Activated naive CD4-positive, alpha-beta T cell treated with anti-CD3 and anti-CD28 coated beads for 36 hours (primary cell): ENCODE measurements at places on chromosomes 4 and X. TPM values are rescaled to one million over a fixed set of nuclear protein-coding genes. Genes with fewer than 3 reads are reported as not detected.

Gene NMU
- not detected for total RNA-seq

GRCh38 chr4:101289306-101289705, 58.0 kb downstream of the PPP3CA start:
- no peaks in the 10 kb centered on the region for H3K36me3 ChIP-seq
- peaks cover 16% of the 10 kb centered on the region for H3K4me1 ChIP-seq
- H3K4me3 ChIP-seq: no peak overlapping the region
- no peaks in the 10 kb centered on the region for H3K27me3 ChIP-seq
- no peak overlapping the region for H3K27ac ChIP-seq

- no peaks in the 10 kb centered on the region for H3K27me3 ChIP-seq
- DNase-seq: no peak
- peaks cover 8% of the 10 kb centered on the region for H3K36me3 ChIP-seq
- no peak overlapping the region for H3K27ac ChIP-seq
- peaks cover 3% of the 10 kb centered on the region for H3K4me1 ChIP-seq
Observed at GRCh38 chrX:134472041-134472440, 12.1 kb downstream of the HPRT1 start.

DNA sequence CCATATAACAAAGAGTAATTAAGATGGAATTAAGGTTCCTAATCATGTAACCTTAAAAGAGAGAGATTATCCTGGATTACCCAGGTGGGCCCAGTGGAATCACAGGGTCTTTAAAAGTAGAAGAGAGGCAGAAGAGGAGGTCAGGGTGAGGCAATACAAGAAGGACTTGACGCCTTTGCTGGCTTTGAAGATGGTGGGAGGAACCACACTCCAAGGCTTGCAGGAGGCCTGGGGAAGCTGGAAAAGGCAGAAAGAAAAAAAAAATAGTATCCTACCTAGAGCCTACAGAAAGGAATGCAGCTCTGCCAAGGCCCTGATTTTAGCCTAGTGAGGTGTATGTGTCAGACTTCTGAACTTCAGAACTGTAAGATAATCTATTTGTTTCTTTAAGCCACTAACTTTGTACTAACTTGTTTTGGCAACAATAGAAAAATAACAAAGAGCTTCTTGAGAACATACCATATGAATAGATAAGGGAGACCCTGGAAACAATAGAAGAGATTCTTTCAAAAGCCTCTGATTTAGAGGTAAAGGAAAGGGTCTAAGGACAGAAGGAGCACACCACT, 229.9 kb upstream of the TTC29 start:
- H3K36me3 ChIP-seq: no peaks in the 10 kb centered on the region
- peaks cover 10% of the 10 kb centered on the region for H3K27me3 ChIP-seq
- H3K27ac ChIP-seq: no peak overlapping the region
- DNase-seq: no peak

Gene KLKB1
- total RNA-seq: not detected

- H3K4me3 ChIP-seq: no peak overlapping the region
- no peaks in the 10 kb centered on the region for H3K36me3 ChIP-seq
- H3K4me1 ChIP-seq: no peaks in the 10 kb centered on the region
- H3K27ac ChIP-seq: no peak overlapping the region
- DNase-seq: no peak
- H3K27me3 ChIP-seq: no peaks in the 10 kb centered on the region
Observed at GRCh38 chr4:119130365-119131065, 5.1 kb upstream of the MYOZ2 start.

GRCh38 chr4:26952891-26953290, 92.2 kb downstream of the STIM2 start:
- no peaks in the 10 kb centered on the region for H3K27me3 ChIP-seq
- H3K4me3 ChIP-seq: no peak overlapping the region
- H3K4me1 ChIP-seq: peaks cover 24% of the 10 kb centered on the region
- DNase-seq: no peak
- peaks cover 13% of the 10 kb centered on the region for H3K36me3 ChIP-seq

DNA sequence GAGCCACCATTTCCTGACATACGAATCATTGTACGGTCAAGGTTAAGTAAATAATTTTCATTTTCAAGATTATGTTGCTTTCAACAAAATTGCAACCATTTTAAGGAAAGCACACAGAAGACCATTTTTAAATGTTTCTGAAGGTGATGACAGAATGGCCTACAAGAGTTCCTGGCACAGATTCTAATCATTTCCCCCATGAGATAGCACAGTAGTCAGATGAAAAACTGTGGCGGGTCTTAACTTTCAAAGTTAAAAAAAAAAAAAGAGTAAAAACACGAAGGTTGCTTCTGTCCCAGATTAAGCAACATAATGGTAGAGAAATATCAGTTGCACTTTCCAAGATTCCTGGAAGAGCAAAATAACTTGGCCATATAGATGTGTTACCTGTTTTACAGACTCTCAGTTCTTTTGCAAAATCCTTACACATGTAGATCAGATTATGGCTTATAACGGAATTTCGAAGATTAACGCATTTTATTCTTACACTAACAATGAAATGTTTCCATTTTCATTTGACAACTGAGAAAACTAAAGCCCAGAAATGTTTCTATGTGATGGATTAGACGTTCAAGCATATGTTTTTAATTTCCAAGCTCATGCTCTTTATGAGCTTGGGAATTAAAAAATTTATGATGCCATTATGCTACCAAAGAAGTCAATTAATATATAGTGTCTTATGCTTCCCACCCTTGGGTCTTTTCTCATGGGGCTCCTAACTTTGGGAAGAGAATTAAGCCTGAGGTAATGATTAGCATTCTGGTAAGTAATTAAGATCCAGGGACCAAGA, 335.1 kb upstream of the CLNK start:
- H3K36me3 ChIP-seq: no peaks in the 10 kb centered on the region
- no peak for DNase-seq
- no peaks in the 10 kb centered on the region for H3K4me1 ChIP-seq
- H3K27ac ChIP-seq: no peak overlapping the region
- no peaks in the 10 kb centered on the region for H3K27me3 ChIP-seq
- no peak overlapping the region for H3K4me3 ChIP-seq

Gene PRRG3
- not detected for total RNA-seq

DNA sequence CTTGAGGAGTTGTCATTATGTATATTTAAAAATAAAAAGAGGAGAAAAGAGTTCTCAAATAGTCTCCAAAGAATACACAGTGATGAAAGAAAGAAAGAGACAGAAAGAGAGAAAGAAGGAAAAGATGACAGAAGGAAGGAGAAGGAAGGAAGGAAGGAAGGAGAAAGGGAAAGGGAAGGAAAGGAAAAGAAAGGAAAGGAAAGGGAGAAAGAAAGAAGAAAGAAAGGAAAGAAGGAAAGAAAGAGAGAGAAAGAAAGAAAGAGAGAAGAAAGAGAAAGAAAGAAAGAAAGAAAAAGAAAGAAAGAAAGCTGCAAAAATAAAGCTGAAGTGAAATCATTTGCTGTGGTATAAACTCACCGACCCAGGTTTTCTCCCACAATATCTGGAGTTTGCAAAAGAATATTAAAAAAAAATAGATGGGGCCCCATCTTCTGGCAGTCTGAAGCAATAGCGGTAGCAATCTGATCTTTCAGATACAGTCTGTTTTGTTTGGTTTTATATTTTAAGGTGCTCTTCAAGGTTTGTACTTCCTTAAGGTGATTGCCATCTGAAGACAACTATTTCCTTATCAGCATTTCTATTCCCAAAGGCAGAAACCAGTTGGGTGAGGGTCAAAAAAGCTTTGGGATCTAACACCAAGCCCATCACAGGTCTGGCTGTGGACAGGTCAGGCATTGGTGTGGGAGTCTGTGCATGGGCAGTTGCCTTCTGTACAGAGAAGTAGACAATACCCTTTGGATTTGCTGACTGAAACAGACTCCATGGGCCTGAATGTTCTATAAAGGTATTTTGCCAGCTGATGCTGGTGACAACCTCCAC, 160.4 kb downstream of the CPEB2 start:
- no peak for DNase-seq
- H3K4me3 ChIP-seq: no peak overlapping the region
- no peaks in the 10 kb centered on the region for H3K36me3 ChIP-seq
- no peak overlapping the region for H3K27ac ChIP-seq
- peaks cover 18% of the 10 kb centered on the region for H3K27me3 ChIP-seq

- no peaks in the 10 kb centered on the region for H3K27me3 ChIP-seq
- H3K4me1 ChIP-seq: peaks cover 73% of the 10 kb centered on the region
- peaks cover 2% of the 10 kb centered on the region for H3K36me3 ChIP-seq
Observed at GRCh38 chr4:142413485-142413884, 432.6 kb downstream of the INPP4B start.

GRCh38 chr4:1939664-1940509, 68.7 kb downstream of the NSD2 start:
- no peaks in the 10 kb centered on the region for H3K4me1 ChIP-seq
- H3K4me3 ChIP-seq: no peak overlapping the region
- no peak overlapping the region for H3K27ac ChIP-seq
- H3K36me3 ChIP-seq: peaks cover 40% of the 10 kb centered on the region
- no peaks in the 10 kb centered on the region for H3K27me3 ChIP-seq
- no peak for DNase-seq

- no peaks in the 10 kb centered on the region for H3K4me1 ChIP-seq
- peaks cover 3% of the 10 kb centered on the region for H3K36me3 ChIP-seq
- peaks cover 4% of the 10 kb centered on the region for H3K27me3 ChIP-seq
Observed at GRCh38 chrX:856566-857290, 226.1 kb downstream of the SHOX start.

Gene LDB2
- total RNA-seq: not detected

DNA sequence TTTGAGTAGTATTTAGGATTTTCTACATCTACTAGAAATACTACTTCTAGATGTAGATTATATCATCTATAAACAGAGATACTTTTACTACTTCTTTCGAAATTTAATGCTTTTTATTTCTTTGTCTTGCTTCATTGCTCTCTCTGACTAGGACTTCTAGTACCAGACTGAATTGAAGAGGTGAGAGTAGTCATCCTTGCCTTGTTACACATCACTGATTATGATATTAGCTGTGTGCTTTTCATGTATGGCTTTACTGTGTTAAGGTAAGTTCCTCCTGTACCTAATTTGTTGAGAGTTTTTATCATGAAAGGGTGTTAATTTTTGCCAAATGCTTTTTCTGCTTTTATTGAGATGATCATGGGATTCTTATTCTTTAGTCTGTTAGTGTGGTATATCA, 19.6 kb upstream of the IL2 start:
- no peaks in the 10 kb centered on the region for H3K36me3 ChIP-seq
- no peak for DNase-seq
- no peaks in the 10 kb centered on the region for H3K27me3 ChIP-seq

Gene SOX3
- not detected for total RNA-seq

GRCh38 chrX:48589482-48590162, 7.7 kb upstream of the WDR13 start:
- H3K36me3 ChIP-seq: no peaks in the 10 kb centered on the region
- no peaks in the 10 kb centered on the region for H3K27me3 ChIP-seq
- H3K27ac ChIP-seq: no peak overlapping the region

Gene NUDT9
- total RNA-seq: 13.4 TPM

- H3K4me1 ChIP-seq: no peaks in the 10 kb centered on the region
- no peak overlapping the region for H3K27ac ChIP-seq
- H3K4me3 ChIP-seq: no peak overlapping the region
Observed at GRCh38 chr4:185840201-185840600, 28.2 kb upstream of the SORBS2 start.

Gene RAB9B
- 0.22 TPM for total RNA-seq

Gene HS6ST2
- 1.3 TPM for total RNA-seq

Gene KCND1
- 2.1 TPM for total RNA-seq

- no peaks in the 10 kb centered on the region for H3K36me3 ChIP-seq
- no peaks in the 10 kb centered on the region for H3K4me1 ChIP-seq
- no peaks in the 10 kb centered on the region for H3K27me3 ChIP-seq
- no peak for DNase-seq
- H3K4me3 ChIP-seq: no peak overlapping the region
- H3K27ac ChIP-seq: no peak overlapping the region
Observed at GRCh38 chr4:33340168-33340567, 2620.0 kb downstream of the PCDH7 start.

DNA sequence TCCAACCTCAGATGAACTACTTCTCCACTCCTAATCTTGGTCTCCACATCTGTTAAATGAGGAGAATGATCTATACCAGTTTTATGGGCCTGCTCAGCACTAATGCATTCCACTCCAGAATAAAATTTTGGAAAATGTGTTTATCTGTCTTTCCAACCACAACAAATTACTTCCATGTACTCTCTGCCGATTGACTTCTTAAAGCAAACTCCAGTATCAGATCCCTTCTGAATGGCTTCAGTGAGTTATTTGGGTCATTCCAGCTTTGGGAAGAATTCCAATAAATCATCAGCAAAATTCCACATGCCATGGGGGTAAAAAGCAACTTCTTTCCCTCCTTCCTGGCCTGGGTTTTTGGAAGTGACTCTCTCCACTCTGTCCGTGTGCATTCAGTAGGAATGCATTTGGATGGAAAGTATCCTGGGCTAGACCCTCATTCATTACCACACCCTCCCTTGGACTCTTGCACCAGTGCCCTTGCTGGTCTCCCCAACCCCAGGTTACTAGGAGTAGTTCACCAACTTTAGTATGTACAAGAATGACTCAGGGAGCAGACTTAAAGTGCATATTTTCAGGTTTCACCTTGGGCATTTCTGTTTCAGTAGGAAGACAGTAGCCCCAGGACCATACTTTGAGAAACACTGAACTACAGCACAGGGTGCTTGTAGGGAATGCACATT, 15.4 kb upstream of the ADH6 start:
- no peak for DNase-seq
- H3K36me3 ChIP-seq: no peaks in the 10 kb centered on the region
- H3K27me3 ChIP-seq: peaks cover 2% of the 10 kb centered on the region

Gene CFAP97
- 38.4 TPM for total RNA-seq

- no peaks in the 10 kb centered on the region for H3K27me3 ChIP-seq
- no peak for DNase-seq
- H3K36me3 ChIP-seq: no peaks in the 10 kb centered on the region
- H3K4me1 ChIP-seq: no peaks in the 10 kb centered on the region
- H3K4me3 ChIP-seq: no peak overlapping the region
- H3K27ac ChIP-seq: no peak overlapping the region
Observed at GRCh38 chrX:32985544-32985943, 225.8 kb downstream of the DMD start.

DNA sequence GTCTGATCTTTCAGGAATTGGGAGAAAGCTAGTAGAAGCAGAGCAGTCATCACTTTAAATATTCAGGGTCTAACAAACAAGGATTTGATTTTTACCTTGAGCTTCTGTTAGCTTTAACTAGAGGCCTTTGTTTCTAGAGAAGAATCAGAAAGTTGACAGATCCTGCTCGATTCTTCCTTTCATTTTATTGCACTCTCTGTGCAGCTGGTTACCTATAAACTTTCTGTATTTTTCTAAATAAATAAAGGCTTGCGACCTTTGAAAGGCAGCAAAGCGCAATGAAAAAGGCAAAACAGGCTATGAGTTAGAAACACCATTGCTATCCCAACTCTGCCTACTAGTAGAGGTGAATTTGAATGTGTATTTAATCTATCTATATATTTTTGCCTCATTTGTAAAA, 101.4 kb upstream of the NPY2R start:
- no peak for DNase-seq
- no peaks in the 10 kb centered on the region for H3K36me3 ChIP-seq
- H3K27ac ChIP-seq: no peak overlapping the region
- no peak overlapping the region for H3K4me3 ChIP-seq

DNA sequence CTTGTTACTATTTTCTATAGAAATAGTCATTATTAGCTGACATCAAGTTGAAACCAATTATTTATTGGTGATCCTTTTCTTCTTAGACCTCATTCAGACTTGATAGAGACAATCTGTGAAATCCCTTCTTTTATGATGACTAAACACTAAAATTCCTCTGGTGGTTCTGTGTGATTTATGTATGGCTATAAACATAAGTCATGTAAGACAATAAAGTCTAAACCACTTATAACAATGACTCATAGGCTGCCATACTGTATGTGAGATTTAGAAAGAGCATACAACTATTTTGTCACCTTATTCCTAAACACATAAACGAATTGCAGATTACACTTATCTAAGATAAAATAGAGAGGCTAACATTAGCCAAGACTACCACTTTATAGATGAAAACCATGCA, 101.1 kb upstream of the PRR32 start:
- no peaks in the 10 kb centered on the region for H3K36me3 ChIP-seq
- no peak overlapping the region for H3K27ac ChIP-seq
- no peak for DNase-seq
